ENCODE measurements at places on chromosomes 12 and 14.

DNA sequence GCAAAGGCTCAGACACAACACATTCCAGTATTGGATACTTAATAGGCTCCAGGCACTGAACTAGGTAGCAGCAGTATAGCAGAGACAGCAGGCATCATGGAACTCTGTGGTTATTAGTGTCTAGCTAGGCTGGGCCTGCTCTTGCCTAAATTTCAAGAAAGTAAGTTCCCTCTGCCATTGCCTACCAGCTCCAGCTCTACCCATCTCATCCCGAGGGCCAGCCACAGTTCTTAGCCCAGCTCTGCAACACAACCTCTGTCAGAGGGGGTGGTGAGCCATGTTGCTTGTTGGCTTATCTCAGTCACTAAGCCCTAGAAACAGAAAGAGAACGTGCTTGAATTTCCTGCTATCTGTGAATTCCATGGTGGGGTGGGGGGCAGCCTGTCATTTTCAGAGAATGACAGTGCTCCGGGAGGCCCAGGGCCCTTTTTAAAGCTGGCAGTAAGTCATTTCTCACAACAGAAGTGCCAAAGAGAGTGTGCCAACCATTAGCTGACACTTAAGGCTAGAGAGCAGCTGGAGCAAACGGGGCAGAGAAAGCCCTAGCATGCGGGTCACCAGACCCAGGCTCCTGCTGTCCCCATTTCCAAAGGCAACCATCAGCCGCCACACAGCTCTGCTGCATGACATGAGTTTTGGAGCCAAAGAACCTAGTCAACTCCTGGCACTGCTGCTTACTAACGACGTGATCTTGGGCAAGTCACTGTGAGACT is 105.9 kb downstream of the PRMT8 start:
- no peak for DNase-seq

GRCh38 chr12:90499795-90500194 is 455.2 kb downstream of the CCER1 start:
- DNase-seq = no peak

GRCh38 chr14:56100556-56100955 is 17.7 kb upstream of the PELI2 start:
- no peak for DNase-seq

DNA sequence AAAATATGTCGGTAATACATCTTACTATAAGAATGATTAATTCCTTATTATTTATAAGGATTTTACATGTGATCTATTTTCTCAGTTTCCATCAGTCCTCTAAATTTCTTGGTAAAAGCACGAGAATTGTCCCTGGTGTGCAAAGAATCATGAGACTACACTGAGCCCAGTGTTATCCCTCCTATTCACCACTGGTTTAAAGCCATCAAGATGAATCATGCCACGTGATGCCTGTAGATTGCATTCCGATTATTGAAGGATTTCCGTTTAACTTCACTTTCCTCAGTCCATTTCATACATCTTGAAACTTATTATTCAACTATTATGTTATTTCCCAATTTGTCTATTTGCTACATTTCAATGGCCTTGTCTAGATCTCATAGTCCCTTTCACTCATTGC is 601.9 kb downstream of the GALC start:
- no peak for DNase-seq

DNA sequence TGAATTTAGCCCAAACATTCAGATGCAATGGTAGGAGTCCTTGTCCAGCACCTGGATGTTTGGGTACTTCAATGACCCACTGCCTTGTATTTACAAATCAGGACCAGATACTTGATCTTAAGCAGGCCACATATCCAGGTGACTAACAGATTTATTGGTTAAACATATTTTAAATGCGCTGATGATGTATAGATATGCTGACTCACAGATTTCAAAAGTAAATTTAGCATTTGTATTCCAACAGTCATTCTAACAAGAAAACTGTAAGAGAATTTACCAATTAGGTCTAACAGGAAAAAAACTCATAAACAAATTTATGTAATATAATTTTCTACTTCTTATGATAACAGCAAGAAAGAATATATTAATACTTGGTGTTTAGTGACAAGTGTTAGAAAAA is 29.4 kb upstream of the MYF6 start:
- no peak for DNase-seq

DNA sequence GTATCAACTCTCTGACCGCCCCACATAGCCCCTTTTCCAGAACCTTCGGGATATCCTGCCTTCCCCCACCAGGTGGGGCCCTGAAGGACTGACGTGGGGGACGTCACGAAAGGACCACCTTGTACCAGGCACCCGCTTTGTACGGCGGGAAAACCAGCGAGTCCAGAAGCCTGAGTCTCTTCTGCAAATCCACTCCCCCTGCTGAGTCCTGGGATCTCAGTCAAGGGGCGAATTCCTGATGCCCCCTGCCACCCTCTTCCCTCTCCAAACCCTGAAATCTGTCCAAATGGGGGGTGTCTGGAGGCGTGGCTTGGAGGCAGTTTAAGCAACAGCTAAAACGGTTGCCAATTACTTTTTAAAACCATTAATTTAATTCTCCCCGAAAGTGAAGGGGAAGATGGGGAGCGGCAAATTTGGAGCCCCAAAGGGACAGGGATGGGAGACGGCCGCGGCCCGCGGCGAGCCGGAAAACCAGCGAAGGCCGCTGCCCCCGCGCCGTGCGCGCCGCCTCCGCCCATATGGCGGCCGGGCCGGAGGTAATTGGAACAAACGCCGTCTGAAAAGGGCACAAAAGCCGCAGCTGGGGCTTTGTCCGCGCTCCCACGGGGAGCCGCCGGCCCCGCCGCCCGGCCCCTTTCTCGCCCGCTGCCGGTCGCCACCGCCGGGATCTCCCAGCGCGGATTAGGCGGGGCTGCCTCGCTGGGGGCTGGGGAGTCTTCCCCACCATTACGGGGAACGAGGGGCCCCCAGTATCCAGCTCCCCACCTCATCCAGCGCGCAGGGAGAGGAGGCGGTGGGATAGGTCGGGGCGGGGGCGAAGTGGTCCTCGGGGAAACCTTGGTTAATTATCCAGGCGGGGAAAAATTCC is 6.6 kb downstream of the LHX5 start:
- DNase-seq = no peak

GRCh38 chr12:103691063-103691462 is 104.0 kb downstream of the STAB2 start:
- no peak for DNase-seq

DNA sequence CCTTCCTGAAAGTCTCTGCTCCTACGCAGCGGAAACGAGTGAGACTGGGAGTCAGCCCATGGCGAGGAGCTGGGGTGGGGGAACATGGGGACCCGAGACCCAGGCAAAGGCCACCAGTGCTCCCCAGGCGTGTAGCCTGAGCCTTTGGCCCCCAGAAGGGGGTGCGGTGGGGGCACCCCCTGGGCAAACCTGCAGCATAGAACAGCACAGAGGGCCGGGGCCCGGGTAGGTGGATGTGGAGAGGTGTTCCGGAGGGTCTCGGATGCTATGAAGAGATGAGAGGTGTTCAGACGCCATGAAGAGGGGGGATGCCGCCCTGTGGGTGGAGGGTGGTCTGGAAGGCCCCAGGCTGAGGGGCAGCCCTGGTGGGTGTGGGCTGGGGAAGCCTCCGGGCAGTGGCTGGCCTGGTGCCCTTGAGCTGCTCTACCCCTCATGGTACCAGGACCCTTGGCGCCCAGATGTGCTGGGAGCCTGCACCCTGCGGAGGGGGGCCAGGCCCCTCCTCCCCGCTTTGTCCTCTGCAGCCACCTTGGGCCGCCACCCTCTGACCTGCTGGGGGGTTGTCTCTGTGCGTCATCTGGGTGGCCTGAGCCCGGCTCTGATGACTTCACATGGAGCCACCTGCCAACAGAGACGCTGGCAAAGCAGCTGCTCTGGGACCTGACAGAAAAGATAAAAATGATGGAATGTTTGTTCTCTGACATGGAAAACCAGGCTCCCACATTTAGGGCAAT is 83.4 kb downstream of the KIF26A start:
- no peak for DNase-seq

DNA sequence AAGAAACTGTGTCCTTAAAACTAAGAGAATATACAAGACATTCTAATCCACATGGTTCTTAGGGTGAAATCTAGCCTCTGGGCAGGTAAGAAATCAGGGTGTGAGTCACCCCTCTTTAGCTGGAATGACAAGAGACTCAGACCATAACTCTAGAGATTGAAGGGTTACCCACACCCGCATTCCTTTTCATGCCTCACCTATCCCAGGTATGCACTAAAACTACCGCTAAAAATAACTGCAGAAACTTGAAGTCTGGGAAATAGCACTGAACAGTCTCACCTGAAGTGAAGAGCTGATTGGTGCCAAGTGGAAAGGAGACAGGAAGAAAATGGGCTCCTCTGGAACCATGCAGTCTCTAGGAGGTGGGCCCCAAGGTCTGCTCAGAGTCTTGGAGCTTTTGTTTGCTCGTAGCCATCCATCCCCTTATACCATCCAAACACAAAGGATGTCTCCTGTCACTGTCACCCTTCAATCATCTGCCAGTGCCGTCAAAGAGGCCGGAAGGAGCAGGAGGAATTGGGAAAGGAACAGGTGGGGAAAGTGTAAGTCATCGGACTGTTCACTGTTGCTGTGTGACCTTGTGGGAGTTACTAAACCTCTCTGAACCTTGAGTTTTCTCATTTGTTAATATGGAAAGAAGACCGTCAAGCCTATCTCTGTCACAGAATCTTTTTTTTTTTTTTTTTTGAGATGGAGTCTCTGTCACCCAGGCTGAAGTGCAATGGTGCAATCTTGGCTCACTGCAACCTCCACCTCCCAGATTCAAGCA is 22.4 kb downstream of the DDX47 start:
- DNase-seq = peak; percentile 60

- DNase-seq = no peak
These were observed 8.2 kb downstream of the KRT4 start for GRCh38 chr12:52805739-52806138.

DNA sequence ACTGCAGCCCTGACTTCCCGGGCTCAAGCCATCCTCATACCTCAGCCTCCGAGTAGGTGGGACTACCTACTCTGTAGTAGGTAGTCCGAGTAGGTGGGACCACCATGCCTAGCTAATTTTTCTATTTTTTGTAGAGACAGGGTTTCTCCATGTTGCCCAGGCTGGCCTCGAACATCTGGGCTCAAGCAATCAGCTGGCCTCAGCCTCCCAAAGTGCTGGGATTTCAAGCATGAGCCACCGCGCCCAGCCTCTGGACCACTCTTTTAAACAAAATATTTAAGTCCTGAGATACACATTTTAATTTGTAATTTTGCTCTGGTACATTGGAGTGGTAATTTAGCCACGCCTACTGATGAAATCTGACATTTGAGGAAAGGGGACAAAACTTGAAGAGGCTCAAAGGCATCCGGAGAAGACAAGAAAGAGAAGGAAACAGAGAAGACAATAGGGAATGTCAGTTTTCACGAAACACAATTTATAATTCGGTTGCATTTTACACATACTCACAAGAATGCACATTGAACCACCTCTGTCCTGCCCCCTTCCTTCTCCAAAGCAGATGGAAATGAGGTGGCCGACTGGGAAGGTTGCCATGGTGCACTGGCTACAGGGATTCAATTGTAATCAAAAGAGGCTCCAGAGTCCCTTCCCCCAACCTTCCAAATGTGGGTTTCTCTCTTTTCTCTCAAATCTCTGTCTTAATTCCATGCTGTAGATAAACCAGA is 9.7 kb upstream of the TUBA1A start:
- DNase-seq = peak; percentile 34

- no peak for DNase-seq
These were observed 105.4 kb downstream of the PAPLN start for GRCh38 chr14:73342670-73343069.

GRCh38 chr12:68959143-68959858 is 26.3 kb upstream of the CPM start:
- DNase-seq = no peak

GRCh38 chr14:44785096-44785495 is 176.7 kb downstream of the KLHL28 start:
- DNase-seq = no peak

DNA sequence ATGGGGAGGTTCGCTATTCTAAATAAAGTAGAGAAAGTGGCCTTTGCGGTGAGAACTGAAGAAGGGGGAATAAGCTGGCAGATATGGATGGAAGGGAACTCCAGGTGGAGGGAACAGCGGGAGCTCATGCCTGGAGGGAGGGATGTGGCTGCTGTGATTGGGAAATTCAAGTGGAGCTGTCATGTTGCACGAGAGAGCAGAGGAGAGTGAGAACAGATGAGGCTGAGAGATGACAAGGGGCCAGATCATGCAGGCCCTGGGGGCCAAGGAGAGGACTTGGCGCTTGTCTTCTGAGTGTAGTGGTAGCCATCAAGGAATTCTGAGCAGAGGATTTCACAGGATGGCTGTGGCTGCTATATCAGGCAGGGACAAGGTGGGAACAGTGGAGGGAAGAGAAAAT is 35.0 kb downstream of the TGFB3 start:
- no peak for DNase-seq

DNA sequence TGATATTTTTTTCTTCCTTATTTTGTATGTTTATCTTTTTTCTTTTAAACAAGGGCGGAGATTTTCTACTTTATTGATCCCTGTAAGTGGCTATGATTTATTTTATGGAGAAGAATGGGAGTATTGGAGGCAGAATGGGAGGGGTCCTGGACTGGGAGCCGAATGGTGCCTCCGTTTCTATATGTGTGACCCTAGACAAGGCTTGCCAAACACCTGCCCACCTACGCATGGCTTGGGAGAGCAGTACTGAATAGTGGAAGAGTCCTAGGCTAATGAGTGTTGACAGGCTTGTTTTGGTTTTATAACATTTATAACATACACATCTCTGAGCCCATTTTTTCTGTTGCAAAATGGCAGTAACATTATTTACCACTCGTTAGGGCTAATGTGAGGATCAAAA is 29.0 kb downstream of the STK38L start:
- DNase-seq = no peak

- DNase-seq = peak; percentile 4
These were observed 618 bp downstream of the SEC23A start for GRCh38 chr14:39102265-39102968.

- DNase-seq = no peak
These were observed 242.1 kb upstream of the FOXN3 start for GRCh38 chr14:89658977-89659670.
